ENCODE measurements at places on chromosomes 2 and 18.

- no peak for DNase-seq
These were observed 144.9 kb downstream of the LTBP1 start for GRCh38 chr2:33091541-33092123.

- peak; percentile 49 for DNase-seq
These were observed 3.2 kb upstream of the DDX1 start for GRCh38 chr2:15588329-15588919.

DNA sequence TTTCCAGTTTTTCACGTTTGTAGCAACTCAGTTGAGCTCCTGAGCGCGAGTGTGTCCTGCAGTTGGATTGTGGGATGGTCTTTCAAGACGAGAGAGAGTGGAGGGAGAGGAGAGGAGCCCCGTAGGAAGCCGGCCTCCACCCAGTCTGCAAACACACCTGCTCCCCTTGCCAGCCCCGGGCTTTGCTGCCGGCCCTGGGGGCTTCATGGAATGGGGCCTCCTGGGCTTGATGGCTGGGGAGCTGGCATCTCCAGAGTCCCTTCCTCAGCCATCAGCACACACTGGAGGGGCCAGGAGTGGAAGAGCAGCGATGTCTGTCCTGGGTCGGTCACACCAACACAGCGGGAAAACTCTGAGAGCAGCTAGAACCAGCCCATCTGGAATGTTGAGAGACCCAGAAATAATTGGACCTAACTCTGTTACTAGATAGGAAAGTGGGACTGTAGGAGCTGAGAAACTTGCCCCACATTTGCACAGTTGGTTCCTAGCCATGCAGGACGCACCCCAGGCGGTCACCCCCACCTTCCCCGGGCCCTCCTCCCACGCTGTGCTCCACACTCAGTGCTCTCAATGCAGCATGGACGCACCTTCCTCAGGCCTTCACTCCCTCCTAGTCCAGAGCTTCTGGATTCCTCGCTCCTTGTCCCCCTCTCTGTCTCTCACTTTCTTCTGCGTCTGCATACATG is 69.6 kb downstream of the PTGR3 start:
- DNase-seq, result no peak

DNA sequence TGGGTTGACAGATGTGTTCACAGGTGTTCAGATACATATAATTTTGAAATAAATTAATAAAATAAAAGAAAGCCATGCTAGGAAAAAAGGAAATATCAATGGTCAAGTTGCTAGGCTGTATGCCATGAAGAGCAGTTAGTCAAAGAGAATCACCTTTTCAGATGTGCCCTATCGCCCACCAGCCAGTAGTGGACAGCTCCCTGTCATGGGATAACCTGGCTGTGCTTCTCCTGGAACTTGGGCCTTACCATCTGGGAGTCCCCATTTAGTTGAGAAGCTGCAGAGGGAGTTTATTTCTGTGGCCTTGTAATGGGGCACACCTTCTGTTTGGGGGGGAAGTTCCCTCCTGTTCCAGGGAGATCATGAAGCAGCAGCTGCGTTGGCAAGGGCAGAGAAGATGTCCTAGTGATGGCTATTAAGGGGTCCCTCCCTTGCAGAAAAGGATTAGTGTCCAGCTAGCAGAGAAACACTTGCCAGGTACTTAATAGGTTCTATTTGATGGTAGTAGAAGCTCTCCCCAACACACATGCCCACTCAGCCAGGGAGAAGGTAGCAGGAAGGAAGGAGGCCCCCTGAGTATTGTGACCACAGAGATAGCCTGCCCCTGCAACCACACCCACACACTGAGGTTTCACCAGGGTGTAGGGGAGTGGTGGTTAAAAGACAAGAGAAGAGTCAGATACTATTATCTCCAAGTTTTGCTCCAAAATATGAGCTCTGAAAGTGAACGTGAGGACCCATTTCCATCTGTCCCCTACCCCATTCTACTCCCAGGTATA is 117.7 kb downstream of the B3GNT2 start:
- DNase-seq, result no peak

- DNase-seq, result no peak
These were observed 443.0 kb upstream of the RGPD4 start for GRCh38 chr2:107383691-107384090.

DNA sequence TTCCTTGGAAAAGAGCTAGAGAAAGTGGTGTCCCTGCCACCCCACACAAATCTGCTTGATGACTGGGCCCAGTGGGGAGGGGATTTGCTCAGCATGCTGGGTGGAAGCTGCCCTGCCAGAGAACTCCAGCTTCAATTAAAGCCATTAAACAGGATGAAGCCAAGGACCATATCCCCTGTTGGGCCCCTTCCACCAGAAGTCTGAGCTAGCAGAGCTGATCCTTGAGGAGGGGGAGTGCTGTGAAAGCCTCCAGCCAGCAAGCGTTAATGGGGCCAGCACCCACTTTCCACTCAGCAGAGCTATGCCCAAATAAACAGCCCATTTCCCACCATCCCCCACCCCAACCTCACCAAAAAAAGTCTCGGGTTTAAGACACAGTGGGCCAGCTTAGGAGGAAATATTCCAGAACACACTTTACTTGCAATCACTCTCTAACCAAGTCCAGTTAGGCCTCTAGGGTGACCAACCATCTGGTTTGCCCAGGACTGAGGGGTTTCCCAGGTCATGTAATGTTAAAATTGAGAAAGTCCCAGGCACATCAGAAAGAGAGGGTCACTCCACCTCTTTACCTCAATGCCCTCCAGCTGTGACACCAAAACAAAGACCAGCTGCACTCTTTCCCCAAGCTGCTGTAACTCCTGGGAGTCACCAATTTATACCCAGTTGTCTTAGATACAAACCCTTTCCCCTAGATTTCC is 132.3 kb downstream of the FOXI3 start:
- DNase-seq, result no peak

GRCh38 chr2:173791502-173791901 is 173.7 kb downstream of the SP3 start:
- no peak for DNase-seq

GRCh38 chr2:239955087-239955988 is 69.8 kb downstream of the NDUFA10 start:
- DNase-seq, result no peak

GRCh38 chr2:29241955-29242565 is 126.8 kb downstream of the CLIP4 start:
- no peak for DNase-seq

DNA sequence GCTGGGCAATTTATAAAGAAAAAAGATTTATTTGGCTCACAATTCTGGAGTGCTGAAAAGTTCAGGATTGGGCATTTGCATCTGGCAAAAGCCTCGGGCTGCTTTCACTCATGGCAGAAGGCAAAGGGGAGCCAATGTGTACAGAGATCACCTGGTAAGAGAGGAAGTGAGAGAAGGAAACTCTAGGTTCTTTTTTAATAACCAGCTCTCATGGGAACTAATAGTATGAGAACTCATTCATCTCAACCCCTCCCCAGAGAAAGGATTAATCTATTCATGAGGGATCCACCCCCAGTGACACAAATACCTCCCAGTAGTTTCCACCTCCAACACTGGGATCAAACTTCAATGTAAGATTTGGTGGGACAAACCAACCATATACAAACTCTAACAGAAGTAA is 129.0 kb downstream of the EVA1A start:
- DNase-seq, result no peak
